ENCODE measurements at places on chromosomes 3 and 15. TPM values are rescaled to one million over a fixed set of nuclear protein-coding genes. Genes with fewer than 3 reads are reported as not detected.

- DNase-seq: no peak
These were observed 44.9 kb downstream of the ATP1B3 start for GRCh38 chr3:141921316-141921715.

DNA sequence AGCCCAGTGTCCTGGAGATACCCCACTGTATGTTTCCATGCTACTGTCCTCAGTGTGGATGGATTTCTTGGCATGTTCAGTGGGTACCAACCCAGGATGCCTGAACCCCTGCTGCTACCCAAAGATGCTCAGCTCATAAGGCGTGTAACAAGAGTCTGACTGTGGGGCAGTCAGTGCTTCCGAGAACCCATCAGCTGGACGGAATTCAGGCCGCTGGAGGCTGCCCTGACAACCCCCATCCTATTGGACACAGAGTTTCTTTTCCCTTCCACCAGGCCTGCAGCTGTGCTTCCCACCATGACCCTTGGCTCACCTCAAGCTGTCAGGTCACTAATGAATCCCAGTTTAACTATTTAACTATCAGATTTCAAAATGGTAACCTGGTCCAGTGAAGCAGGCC is 224.1 kb upstream of the FEZF2 start:
- DNase-seq: no peak

DNA sequence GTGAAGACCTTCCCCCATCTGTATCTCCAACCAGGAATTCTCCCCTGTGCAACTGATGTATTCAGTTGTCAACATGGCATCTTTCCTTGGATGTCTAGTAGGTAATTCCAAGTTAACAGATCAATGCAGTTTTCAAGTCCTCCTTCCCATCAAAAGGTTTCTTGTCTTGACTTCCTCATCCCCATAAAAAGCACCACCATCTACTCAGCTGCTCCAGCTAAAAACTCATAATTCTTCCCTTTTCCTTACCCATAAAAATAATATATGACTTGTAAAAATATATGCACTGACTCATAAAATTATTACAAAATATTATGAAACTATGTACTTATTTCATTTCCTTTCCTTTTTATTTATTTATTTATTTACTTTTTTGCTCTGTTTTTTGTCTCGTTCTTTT is 5.0 kb upstream of the CAND2 start:
- DNase-seq: no peak

The GLDN gene
- total RNA-seq: 13.3 TPM

The RNU5B-1 gene
- not detected for total RNA-seq

The FBXL22 gene
- total RNA-seq: 0.54 TPM

Data from fibroblast of the aortic adventitia (primary cell).